Endothelial cell of umbilical vein (primary cell): ENCODE measurements at places on chromosomes 13 and 19. TPM values are rescaled to one million over a fixed set of nuclear protein-coding genes. Genes with fewer than 3 reads are reported as not detected.

ZNF433 gene
- total RNA-seq, result 0.42 and 1.8 TPM in 2 replicates

PDE4C gene
- total RNA-seq, result 0.76 and 0.97 TPM in 2 replicates

LGALS14 gene
- total RNA-seq, result not detected in 2 replicates

EPS8L1 gene
- total RNA-seq, result 18.1 and 28.9 TPM in 2 replicates

EIF3K gene
- 267 and 277 TPM in 2 replicates for total RNA-seq

DAZAP1 gene
- total RNA-seq, result 177 and 187 TPM in 2 replicates

UPF3A gene
- total RNA-seq, result 74.4 and 75.4 TPM in 2 replicates
